Heart left ventricle (tissue), 16 donors: ENCODE measurements at places on chromosomes 12 and 14. TPM values are rescaled to one million over a fixed set of nuclear protein-coding genes. Genes with fewer than 3 reads are reported as not detected.
A peak's percentile ranks its signal among the peaks of the same experiment; 100 is the strongest.

- no peak overlapping the region for H3K4me3 ChIP-seq
- no peaks in the 10 kb centered on the region for H3K36me3 ChIP-seq
- peaks cover under 1% of the 10 kb centered on the region for H3K4me1 ChIP-seq
- no peak overlapping the region for H3K27ac ChIP-seq
Measured at GRCh38 chr12:95796982-95797289, 6.4 kb upstream of the NTN4 start.

The ANGEL1 gene
- total RNA-seq = 13.3 TPM

GRCh38 chr12:65822732-65823512 lies 1.4 kb upstream of the HMGA2 start:
- no peaks in the 10 kb centered on the region for H3K36me3 ChIP-seq
- peak overlapping the region; percentile 75 for H3K4me3 ChIP-seq
- H3K27me3 ChIP-seq = peaks cover 60% of the 10 kb centered on the region
- no peak overlapping the region for H3K27ac ChIP-seq
- DNase-seq = peak; percentile 5

- H3K27me3 ChIP-seq = no peaks in the 10 kb centered on the region
- H3K4me1 ChIP-seq = peaks cover 54% of the 10 kb centered on the region
- no peak for DNase-seq
- H3K27ac ChIP-seq = no peak overlapping the region
Measured at GRCh38 chr12:63915105-63915800, 70.8 kb downstream of the SRGAP1 start.

DNA sequence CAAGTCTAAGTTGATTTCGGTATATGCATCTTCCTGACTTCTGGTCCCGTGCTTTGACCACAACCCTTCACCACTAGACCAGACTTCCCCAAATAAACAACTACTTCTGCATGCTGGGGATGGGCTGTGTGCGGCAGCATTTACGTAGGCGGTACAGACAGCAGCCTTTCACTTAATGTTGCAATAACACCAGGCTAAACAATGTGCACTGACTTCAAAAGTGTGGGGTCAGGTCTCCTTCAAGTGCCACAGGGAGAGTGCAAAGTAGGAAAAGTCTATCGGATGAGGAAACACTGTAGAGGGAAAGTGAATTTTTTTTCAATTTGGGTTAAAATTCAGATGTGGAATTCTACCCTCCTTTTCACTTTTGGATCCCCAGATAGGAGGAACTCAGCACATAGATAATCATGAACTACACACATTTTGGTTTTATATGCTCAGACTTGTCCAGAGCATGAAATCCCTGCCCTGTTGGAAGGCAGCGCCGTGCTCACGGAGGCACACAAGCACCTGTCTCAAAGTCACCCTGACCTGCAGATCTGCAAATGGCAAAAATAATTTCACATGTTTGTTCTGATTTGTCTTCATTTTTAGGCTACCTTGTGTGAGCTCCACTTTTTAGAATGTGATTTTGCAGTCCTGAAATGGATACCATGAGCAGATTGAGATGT lies 3.6 kb upstream of the FOS start:
- H3K4me1 ChIP-seq = peaks cover 28% of the 10 kb centered on the region
- peaks cover 3% of the 10 kb centered on the region for H3K36me3 ChIP-seq
- H3K27me3 ChIP-seq = no peaks in the 10 kb centered on the region
- H3K27ac ChIP-seq = peak overlapping the region; percentile 100
- no peak for DNase-seq
- H3K4me3 ChIP-seq = no peak overlapping the region

The DNAJC22 gene
- 0.72 TPM for total RNA-seq
